ENCODE measurements at places on chromosomes 12 and 14.

GRCh38 chr14:56687123-56687522 is 107.5 kb downstream of the TMEM260 start:
- no peak for DNase-seq

- DNase-seq: peak; percentile 50
These were observed 57.7 kb downstream of the HMGA2 start for GRCh38 chr12:65881965-65882413.

DNA sequence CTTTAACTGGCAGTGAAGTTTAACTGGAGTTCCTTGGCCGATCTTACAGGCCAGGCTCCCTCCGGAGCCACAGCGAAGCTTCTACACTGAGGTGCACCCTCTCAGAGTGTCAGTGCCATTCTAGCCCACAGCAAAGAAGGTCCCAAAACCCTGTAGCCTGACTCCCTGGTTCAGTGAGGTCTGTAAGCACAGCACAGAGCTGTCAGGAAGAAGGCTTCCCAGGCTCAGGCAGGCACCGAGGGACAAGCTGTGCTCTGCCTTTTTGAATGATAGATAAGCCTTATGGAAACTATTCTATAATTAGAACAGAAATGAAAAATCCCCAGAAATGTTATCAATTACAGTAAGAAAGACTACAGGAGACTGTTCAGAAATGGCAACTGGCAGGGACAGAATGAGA is 40.2 kb downstream of the MOK start:
- no peak for DNase-seq

GRCh38 chr12:88313554-88313953 is 171.4 kb downstream of the TMTC3 start:
- no peak for DNase-seq

GRCh38 chr12:32261638-32262037 is 137.7 kb upstream of the FGD4 start:
- DNase-seq: no peak

GRCh38 chr12:98354520-98355035 is 160.8 kb upstream of the TMPO start:
- no peak for DNase-seq

GRCh38 chr12:85092814-85093370 is 56.7 kb downstream of the LRRIQ1 start:
- DNase-seq: no peak

DNA sequence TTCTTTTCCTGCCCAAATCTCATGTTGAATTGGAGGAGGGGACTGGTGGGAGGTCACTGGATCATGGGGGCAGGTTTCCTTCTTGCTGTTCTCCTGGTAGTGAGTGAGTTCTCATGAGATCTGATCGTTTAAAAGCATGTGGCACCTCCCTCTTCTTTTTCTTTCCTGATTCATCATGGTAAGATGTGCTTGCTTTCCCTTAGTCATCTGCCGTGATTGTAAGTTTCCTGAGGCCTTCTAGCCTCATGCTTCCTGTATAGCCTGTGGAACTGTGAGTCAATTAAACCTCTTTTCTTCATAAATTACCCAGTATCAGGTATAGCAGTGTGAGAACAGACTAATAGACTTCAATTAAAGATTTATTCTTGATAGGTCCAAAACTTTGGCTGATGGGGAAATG is 83.5 kb downstream of the CAND1 start:
- no peak for DNase-seq

- DNase-seq: no peak
These were observed at the start of gene CTSG for GRCh38 chr14:24576182-24576581. TSS of gene CTSG (minus strand) at chr14:24576250. CDS start at chr14:24576223, 27 bp downstream.

DNA sequence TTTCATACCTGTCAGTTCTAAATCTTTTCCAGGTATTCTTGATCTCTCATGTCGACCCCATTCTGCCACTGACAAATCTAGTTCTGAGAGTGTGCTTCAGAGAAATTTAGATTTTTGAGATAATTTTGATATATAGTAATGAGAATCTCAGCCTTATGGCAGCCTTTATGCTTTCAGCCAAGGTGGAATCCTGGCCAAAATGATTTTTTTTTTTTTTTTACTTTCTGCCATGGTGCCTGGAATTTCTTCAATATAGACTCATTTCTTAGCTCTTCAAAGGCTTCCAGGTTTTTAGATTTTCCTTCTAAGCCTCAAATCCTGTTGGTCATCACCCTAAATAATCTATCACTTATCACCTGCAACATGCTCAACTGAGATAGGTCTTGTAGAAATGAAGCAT is 926.6 kb downstream of the NRXN3 start:
- no peak for DNase-seq

DNA sequence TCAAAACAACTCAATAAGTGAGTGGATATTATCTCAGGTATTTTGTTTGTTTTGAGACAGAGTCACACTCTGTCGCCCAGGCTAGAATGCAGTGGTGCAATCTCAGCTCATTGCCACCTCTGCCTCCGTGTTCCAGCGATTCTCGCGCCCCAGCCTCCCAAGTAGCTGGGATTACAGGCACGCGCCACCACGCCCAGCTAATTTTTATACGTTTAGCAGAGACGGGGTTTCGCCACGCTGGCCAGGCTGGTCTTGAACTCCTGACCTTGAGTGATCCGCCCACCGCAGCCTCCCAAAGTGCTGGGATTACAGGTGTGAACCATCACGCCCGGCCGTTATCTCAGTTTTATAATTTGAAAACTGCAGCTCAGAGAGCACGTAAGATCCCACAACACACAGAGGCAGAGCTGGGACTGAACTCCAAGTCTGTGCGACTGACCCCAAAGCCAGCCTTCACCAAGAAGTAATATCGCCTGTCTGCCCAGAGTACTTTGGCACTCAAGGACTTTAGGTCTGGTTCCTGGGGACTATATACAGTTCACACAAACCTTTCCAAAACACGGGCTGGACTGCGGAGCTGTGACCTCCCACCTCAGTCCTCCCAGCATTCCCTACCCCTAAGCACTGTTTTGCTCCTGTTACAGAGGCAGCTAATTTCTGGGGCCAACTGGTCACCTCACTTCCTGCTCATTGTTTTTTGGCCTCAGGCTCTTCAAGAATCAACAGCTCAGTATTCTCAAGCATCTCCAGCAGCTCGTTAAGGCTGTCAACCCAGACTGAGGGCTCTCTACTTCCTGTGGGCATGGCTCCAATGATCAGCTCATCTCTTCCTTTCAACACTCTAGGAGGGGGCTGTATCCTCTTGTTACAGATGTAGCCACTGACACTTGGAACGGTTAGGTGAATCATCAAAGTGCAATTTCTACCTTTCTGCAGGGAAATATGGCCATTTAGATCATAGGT is 22.5 kb downstream of the TESC start:
- no peak for DNase-seq

DNA sequence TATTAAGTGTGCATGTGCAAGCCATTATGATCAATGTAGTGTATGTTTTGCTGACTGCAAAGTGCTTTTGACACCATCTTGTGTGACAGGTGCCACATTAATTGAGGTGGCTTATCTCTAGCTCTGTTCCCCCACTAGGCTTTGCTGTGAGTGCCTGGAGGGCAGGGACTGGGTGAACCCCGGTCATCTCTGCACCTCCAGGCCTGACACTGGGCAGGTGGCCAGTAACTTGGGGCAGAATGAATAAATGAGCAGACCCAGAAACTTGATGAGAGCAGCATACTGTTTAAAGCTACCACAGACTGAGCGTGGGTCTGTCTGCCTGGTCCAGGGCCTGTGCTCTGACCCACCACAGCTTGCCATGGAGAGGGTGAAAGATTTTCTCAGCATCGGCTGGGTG is 151.6 kb downstream of the CALM1 start:
- no peak for DNase-seq

GRCh38 chr12:111349101-111349747 is 19.7 kb downstream of the PHETA1 start:
- no peak for DNase-seq

- DNase-seq: no peak
These were observed 4.0 kb downstream of the C1S start for GRCh38 chr12:7064516-7064915.

DNA sequence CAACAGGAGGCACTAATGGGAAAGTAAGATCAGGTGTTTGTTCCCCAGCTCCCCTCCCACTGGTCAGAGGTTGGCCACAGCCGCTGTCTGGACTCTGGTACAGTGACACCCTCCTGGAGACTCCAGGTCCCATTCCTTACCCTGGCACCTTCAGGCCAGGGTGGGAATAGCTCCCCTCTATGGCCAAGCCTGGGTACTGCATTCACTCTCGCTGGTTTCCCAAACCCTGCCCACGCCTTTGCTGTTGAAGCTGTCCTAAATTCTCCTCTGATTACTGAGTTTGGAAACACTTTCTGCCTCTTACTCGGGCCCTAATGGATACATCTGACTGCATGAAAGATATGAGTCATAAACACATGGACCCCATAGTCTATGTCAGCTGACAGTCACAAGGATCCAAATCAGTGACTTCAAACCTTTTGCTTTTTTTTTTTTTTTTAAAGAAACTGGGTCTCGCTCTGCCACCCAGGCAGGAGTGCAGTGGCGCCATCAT is 17.9 kb downstream of the HRK start:
- no peak for DNase-seq

GRCh38 chr14:68951800-68952530 is 27.1 kb downstream of the ACTN1 start:
- DNase-seq: no peak

GRCh38 chr12:107145397-107145796 is 52.0 kb upstream of the CRY1 start:
- no peak for DNase-seq

All from prostate gland (tissue), 2 donors.